ENCODE measurements at places on chromosomes 3 and 15.
A peak's percentile ranks its signal among the peaks of the same experiment; 100 is the strongest.

GRCh38 chr3:183636221-183637105 is 1.0 kb downstream of the KLHL24 start:
- DNase-seq = peak; percentile 97

DNA sequence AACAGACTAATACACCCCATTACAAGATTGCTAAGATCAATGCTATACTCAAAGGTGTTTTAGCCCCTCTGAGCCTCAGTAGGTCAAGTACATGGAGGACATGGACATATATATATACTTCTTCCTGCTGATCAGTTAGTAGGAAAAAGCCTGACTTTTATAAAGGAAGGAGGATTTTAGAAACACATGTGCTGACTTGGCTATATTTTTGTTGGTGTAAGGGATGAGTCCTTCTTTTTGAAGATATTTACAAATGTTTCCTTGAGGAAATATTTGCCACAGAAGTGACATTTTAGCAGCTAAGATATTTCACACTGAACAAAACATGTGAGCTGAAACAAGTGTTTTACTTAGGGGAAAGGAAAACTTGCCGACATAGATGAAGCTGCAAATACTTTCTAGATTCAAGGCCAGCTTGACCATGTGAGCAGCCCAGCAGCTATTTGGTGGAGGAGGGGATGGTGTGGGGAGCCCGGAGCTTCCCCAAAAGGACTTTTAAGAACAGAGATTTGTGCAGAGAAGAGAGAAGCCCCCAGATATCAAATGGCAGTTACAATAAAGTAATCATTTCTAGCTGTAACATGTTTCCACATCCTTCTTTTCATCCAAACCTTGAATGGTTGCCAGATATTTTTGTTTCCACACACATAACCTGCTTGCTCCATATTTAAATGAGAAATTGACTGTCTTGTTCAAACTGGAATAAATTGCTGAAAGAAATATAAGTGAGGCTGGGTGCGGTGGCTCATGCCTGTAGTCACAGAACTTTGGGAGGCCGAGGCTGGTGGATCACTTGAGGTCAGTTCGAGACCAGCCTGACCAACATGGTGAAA is 111.7 kb upstream of the NR2F2 start:
- DNase-seq = no peak

- DNase-seq = no peak
These were observed 129.9 kb upstream of the UBE3A start for GRCh38 chr15:25568751-25569150.

DNA sequence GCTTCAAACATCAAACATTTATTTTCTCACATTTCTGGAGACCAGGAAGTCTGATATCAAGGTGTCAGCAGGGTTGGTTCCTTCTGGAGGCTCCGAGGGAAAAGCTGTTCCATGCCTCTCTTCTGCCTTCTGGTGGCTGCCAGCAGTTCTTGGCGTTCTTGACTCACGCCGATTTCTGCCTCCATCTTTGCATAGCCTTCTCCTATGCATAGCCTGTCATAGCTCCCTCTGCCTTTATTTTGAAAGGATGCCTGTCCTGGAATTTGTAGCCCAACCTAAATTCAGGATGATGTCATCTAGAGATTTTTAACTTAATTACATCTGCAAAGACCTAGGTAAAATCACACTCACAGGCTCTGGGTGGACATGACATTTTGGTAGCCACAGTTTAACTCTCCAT is 70.4 kb downstream of the RGMA start:
- DNase-seq = no peak

Measured in NCI-H510A (cell line).